ENCODE measurements at places on chromosomes 11 and 22. TPM values are rescaled to one million over a fixed set of nuclear protein-coding genes. Genes with fewer than 3 reads are reported as not detected.

Gene MYBPC3
- polyA plus RNA-seq: 0.02 TPM

Gene CD248
- polyA plus RNA-seq: 4.6 TPM

Gene KRTAP5-7
- not detected for polyA plus RNA-seq

Gene NAALAD2
- 2.1 TPM for polyA plus RNA-seq

Gene CCDC89
- not detected for polyA plus RNA-seq
